ENCODE measurements at places on chromosomes 13 and 19.

GRCh38 chr13:114019367-114019766 lies 45.5 kb upstream of the C13orf46 start:
- DNase-seq = peak; percentile 44

DNA sequence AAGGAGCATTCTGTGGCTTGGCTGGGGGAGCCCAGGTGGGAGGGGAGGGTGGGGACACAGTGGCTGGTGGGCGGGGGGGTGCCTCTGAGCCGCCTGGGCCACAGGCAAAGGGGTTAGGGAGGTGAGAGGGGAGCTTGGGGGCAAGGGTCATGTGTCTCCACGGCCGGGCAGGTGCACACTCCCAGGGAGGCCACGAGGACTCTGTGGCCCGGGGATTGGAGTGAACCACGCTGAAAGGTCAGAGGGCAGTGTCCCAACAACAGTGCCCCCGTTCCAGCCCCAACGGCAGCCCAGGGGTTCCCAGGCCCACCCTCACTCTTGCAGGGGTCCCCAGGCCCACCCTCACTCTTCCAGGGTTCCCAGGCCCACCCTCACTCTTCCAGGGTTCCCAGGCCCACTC lies 9.6 kb downstream of the C2CD4C start:
- no peak for DNase-seq

DNA sequence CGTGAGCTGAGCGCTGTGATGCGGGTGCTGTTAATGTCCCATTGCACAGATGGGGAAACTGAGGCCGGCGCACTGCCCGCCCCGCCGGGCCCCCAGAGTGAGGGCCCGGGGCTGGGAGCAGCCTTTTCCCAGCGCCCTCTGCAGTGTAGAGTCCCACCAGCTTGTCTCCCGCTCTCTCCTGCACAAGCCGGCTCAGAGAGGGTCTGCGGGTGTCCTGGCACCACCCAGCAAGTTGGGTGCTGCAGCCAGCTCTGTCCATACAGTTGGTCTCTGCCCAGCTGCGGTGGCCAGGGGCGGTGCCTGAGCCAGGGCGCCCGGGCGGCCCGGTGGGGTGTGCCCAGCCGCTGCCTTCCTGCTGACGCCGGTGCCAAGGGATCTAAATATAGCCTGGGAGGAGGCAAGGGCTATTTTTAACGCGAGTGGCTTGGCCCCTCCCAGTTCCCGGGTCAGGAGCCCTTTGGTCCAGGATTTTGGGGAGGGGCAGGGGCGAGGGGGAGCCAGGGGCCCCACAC lies 19.3 kb downstream of the GADD45B start:
- DNase-seq = peak; percentile 95

GRCh38 chr19:27767234-27767633 lies 1445.7 kb downstream of the UQCRFS1 start:
- DNase-seq = no peak

- DNase-seq = peak; percentile 91
These were observed 1.2 kb downstream of the LONP1 start for GRCh38 chr19:5718579-5719273.

DNA sequence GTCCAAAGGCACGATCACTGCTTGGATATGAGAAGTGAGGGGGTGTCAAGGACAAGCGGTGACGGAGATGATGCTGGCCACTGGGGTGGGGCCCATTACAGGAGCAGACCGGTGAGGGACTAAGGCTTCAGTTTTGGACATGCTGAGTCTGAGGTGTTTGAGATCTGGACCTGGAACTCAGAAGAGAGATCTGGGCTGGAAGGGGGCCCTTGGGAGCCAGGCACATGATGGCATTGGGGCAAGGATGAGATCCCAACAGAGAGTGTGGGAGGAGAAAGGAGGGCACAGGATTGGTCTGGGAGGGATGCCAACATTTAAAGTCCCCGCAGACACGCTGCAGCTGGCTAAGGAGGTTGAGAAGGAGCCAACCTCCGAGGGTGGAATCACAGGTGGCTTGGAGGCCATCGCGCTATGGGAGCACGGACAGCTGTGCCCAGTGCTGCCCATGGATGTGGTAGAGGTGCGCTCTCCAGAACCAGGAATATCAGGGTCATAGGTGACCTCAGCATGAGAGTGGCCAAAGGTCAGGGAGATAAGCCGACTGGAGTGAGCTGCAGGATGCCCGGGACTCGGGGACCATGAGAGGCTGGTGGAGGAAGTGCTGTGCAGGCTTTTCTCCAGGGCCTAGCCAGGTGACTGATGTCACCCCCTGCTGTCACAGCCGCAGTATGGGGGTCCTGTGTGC lies 21.8 kb downstream of the DHRS12 start:
- no peak for DNase-seq

DNA sequence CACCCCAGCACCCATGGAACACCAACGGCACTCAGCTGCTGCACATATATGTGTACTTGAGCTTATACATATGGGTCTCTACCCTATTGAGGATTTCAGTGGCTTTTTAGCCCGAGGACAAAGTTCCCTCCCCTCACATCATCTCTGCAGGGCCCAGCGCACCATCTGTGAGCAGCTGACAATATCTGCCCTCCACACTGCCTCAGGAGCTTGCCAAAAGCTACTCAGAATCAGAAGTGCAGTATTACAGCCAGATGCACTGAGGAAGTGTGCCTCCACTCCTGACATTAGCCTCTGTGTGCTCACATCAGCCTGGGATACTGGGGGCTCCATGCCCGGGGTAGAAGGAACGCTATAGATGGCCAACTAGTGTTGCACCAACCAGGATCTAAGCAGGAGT lies 903.9 kb downstream of the UQCRFS1 start:
- no peak for DNase-seq

DNA sequence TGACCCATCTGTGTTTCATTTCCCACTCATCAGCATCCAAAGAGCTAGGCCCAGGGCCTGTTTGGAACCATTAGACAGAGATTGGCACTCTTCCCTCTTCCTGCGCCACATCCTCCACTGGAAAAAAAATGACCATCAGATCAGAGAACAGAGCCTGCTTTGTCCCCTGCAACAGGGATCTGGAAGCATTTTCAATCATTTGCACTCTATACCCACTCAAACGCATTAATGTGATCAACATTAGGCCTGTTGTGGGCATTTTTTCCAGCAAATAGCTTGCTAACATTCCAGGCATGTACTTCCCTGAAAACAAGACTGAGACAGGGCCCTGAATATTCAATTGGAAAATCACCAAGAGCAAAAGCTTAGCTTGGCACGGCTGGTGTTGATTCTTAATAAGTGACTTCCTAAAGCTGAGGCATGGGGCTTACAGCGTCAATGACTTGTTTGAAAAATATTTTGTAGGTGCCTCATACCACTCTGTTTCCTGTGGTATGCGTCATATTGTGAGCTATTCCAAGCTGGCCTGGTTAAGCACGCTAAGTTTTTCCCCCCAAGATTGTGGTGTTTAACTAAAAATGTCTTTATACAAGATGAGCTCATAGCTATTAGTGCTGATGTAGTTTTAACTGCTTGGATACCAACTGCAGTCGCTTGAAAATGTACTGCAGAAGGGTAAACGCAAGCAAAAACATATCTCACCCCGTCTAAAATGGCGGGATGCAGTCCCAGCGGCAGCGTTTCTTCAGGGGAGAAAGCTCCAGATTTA lies 404.4 kb downstream of the SPRY2 start:
- peak; percentile 99 for DNase-seq

- DNase-seq = no peak
These were observed 155.5 kb downstream of the FGF9 start for GRCh38 chr13:21826214-21827015.

GRCh38 chr13:34019870-34020269 lies 201.9 kb downstream of the RFC3 start:
- no peak for DNase-seq

DNA sequence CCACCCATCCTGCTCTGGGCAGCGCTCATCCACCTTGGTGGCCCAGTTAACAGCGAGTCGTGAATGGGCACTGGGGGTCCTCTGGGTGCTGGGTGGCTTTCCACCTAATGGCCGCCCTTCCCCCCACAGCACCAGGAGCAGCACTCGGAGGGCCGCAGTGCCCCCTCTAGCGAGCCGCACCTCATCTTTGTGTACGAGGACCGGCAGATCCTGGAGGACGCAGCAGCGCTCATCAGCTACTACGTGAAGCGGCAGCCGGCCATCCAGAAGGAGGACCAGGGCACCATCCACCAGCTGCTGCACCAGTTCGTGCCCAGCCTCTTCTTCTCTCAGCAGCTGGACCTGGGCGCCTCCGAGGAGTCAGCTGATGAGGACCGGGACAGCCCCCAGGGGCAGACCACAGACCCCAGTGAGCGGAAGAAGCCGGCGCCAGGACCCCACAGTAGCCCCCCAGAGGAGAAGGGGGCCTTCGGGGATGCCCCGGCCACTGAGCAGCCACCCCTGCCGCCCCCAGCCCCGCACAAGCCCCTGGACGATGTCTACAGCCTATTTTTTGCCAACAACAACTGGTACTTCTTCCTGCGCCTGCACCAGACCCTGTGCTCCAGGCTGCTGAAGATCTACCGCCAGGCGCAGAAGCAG lies 19.3 kb upstream of the F2RL3 start:
- DNase-seq = no peak

- DNase-seq = no peak
These were observed 21.4 kb downstream of the ZNF175 start for GRCh38 chr19:51592521-51592920.

DNA sequence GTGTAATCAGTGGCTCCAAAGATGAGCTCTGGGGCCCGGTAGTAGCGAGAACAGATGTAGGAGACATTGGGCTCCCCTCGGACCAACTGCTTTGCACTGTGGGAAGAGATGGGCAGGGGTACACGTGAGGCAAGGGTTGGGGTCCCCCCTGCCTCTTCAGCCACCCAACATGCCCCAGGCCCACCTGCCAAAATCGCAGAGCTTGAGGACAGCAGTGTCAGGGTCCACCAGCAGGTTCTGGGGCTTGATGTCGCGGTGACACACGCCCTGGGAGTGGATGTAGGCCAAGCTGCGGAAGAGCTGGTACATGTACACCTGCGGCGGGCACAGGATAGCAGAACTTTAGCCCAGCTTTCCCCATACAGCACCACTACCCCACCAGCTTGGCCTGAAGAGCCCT lies 8.0 kb downstream of the GSK3A start:
- no peak for DNase-seq

GRCh38 chr13:40120781-40121180 lies 465.3 kb downstream of the COG6 start:
- peak; percentile 84 for DNase-seq

DNA sequence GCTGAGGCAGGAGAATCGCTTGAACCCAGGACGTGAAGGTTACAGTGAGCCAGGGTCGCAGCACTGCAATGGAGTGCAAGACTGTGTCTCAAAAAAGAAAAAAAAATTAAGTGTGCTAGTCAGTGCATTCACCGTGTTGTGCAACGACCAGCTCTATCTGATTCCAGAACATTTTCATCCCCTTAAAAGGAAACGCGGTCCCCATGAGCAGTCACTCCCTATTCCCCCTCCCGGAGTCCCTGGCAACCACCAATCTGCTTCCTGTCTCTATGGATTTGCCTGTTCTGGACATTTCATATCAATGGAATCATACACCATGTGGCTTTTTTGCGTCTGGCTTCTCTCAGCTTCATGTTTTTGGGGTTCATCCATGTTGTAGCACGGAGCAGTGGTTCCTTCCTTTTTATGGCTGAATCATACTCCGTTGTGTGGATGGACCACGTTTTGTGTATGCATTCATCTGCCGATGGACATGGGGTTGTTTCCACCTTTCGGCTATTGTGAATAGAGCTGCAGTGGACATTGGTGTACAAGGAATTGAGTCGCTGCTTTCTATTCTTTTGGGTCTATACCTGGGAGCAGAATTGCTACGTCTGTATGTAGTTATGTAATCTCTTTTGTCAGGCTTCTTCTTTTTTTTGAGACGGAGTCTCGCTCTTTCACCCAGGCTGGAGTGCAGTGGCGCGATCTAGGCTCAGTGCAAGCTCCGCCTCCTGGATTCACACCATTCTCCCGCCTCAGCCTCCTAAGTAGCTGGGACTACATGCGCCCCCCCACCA lies 19.8 kb downstream of the MYO9B start:
- peak; percentile 87 for DNase-seq

DNA sequence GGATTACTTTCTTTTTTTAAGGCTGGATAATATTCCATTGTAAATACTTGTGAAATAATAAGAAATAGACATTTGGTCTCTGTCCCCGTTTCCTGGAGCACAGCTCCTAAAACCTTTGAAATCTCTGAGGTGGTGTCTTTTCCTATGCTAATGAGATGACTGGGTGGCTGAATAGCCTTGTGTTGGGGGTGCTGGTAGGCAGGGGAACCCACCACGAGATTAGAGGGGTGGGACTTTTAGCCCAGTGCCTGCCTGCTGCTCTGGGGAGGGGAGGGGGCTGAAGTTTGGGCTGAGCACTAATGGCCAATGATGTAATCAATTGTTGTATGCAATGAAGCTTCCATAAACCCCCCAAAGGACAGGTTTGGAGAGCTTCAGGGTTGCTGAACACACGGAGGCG lies 175.7 kb downstream of the FGF9 start:
- no peak for DNase-seq

DNA sequence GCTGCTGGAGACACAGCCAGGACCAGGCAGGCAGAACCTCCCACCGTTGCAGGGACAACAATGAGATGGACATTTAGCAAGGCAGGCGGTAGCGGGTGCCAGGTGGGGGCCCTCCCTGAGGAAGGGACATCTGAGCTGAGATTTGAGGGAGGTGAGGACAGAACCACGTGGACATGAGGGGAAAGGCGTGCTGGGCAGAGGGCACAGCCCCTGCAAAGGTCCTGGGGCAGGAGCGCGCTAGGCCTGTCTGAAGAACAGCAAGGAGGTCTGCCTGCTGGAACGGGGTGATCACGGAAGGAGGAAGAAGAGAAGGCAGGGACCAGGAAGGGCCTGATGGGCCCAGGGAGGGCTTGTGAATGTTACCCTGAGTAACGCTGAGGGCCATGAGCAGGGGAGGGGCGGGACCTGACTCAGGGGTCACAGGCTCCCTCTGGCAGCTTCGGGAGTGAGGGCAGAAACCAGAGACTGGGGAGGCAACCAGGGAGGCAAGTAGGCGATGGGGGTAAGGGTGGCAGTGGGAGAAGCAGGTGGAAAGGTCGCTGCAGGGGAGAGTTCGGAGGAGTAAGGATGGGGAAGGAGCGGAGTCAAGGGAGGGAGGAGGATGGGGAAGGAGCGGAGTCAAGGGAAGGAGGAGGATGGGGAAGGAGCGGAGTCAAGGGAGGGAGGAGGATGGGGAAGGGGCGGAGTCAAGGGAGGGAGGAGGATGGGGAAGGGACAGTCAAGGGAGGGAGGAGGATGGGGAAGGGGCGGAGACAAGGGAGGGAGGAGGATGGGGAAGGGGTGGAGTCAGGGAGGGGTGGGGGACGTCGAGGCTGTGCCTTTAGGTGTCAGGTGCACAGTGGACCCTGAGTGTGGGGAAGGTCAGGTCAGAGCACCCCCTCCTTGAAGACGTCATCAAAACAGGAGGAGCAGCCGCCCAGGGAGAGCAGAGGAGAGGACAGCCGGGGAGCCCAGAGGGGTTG lies 15.7 kb upstream of the B3GNT3 start:
- DNase-seq = peak; percentile 62

- DNase-seq = peak; percentile 41
These were observed 27.1 kb downstream of the MEGF8 start for GRCh38 chr19:42352301-42353259.

GRCh38 chr19:2809387-2810140 lies 10.1 kb upstream of the ZNF554 start:
- no peak for DNase-seq
